Neural crest cell (in vitro differentiated cells): ENCODE measurements at places on chromosomes 16 and 17.

- DNase-seq, result no peak
Observed at GRCh38 chr16:83958137-83958845, 5.3 kb downstream of the OSGIN1 start.

DNA sequence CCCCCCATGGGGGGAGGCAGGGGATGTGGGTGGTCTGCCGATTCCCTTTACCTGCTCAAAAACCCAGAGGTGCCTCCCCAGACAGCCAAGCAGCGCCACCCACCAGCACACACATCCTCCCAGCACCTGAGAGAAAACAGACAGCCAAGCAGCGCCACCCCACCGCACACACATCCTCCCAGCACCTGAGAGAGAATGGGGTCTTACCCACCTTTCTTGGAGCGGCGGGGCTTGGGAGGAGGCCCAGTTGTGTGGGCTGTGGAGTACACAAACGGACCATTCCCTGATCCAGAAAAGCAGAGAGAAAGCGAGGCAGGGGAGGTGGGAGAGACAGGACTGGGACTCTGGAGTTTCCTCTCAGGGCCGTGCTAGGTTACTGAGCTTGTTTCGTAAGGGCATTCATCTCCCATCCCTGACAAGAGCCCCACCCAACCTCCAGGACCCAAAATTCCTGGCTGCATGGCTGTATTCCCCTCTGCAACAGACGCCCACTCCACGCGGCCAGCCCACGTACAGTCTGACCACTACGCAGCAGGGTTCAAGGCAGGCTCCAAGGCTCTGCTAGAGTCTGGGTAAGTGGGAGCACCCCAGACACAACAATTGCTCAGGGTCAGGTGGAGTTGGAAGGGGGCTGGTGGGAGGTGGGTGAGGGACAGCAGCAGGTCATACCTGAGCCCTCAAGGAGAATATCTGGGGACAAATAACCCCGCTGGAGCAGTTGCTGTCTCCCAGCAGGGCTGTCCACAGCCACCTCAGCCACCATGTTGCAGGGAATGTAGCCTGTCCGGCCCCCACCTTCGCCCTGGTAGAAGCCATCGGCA, 22.3 kb downstream of the TSPOAP1 start:
- DNase-seq, result no peak

DNA sequence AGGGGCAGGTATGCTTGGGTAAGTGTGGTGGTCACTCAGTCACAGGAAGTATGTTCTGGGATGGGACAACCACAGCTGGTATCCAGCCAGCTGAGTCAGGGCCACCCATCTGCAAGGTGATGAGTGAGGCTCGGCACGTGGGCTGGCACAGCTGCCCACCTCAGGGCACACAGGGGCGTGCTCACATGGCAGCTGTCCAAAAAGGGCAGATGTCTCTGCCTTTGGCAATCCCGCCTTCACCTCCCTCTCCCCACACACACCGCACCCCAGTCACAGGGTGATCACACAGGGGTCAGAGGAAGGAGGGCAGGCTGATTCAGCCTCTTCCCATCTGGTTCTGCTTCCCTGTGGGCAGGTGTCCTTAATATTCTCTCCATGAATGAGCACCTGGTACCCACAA, 85.9 kb upstream of the TOB1 start:
- no peak for DNase-seq

DNA sequence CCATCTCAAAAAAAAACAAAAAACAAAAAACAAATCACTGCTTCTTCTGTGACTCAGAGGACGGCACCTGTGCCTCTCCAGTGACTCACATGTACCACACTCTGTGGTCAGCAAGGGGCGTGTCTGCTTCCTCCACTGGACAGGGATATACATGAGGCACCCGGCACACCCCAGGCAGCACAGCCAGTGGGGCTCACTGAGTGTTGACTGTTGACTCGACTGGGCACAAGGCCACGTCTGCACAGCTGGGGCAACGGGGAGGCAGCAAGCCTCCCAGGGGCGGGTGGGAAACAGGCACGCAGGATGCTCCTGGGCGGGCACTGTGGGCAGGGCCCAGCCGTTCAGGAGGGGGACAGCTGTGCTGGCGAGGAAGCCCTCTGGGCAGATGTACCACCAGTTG, 64.1 kb downstream of the TIMM22 start:
- DNase-seq, result no peak

- DNase-seq, result no peak
Observed at GRCh38 chr17:62809656-62810055, 1.5 kb upstream of the MARCHF10 start.

GRCh38 chr17:77214328-77214727, 73.6 kb downstream of the SEC14L1 start:
- no peak for DNase-seq

- no peak for DNase-seq
Observed at GRCh38 chr17:77693301-77693700, 265.2 kb upstream of the TNRC6C start.

- no peak for DNase-seq
Observed at GRCh38 chr16:83624429-83625120, 183.2 kb upstream of the HSBP1 start.

- DNase-seq, result no peak
Observed at GRCh38 chr17:79948945-79949655, 86.6 kb downstream of the TBC1D16 start.

GRCh38 chr17:8268550-8269298, 19.6 kb downstream of the PFAS start:
- DNase-seq, result no peak

DNA sequence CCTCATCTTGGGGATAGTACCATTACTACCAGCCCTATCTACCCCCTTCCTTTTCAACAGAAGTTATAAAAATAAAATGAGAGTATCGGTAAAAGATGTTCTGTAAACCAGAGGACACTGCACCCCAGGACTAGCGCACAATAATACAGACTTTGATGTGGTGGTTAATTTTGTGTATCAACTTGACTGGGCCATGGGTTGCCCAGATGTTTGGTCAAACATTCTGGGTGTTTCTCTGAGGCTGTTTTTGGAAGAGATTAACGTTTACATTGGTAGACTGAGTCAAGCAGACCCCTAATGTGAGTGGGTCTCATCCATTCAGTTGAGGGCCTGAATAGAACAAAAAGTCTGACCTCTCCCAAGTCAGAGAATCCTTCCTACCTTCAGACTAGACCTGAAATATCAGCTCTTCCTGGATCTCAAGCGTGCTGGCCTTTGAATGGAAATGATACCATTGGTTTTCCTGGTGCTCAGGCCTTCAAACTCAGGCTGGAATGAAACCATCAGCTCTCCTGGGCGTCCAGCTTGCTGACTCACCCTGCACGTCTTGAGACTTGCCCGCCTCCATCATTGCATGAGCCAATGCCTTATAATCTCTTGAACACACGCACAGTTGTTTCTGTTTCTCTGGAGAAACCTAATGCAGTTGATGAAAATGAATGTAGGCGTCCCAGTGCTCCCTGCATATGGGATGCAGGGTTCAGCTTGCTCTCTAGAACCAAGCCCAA, 10.1 kb downstream of the MRM1 start:
- no peak for DNase-seq

DNA sequence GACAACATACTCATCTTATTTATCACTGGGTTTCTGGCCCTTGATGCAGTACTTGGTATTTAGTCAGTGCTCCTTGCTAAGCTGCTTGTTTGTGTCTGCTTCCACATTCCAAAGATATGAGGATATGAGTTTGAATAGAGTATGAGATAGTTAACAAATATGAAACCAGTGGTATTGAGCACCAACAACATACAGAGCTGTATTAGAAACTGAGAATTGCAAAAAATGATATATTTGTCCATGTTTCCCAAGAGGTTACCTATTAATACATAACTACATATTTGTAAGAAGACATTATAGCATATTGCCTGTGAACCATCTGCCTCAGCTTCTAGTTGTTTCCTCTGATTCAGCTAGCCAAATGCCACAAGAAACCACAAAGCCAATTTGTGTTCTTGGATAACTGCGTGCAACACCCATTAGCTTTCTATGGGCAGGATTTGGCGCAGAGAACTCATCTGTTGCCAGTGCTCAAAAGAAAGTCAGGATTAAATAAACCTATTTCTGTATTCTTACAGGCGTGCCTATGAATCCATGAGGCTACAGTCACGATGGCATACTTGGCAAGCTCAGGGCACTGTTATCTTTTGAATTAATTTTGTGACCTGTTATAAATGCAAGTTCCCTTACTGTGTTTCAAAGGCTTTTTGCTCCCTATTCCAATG, 194.4 kb downstream of the MAP2K6 start:
- no peak for DNase-seq

- DNase-seq, result no peak
Observed at GRCh38 chr16:69094501-69094900, 11.0 kb upstream of the HAS3 start.
